Heart right ventricle (tissue), 16 donors: ENCODE measurements at places on chromosomes 2 and 18. TPM values are rescaled to one million over a fixed set of nuclear protein-coding genes. Genes with fewer than 3 reads are reported as not detected.

DNA sequence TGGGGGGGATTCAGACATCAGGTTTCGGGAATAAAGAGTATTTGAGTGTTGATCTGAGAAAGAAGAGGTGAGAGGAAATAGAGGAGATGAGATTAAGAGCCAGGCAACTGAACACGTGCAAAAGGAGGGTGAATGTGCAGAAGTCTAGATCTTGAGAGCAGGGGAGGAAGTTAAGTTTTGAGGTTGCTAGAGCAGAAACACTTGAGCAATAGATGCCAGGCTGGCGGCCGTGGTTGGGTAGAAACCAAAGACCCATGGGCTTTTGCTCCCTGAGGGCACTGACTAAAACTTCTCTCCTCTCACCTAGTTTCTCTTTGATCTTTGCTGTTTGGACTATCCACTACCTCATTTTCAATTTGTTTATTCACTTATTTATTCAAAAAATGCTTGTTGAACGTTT, 116.0 kb downstream of the CDC42EP3 start:
- DNase-seq, result no peak

LOXHD1 gene
- 0.19 TPM for polyA plus RNA-seq

GRCh38 chr2:156400706-156401678, 35.2 kb upstream of the GPD2 start:
- DNase-seq, result peak; percentile 79

DNA sequence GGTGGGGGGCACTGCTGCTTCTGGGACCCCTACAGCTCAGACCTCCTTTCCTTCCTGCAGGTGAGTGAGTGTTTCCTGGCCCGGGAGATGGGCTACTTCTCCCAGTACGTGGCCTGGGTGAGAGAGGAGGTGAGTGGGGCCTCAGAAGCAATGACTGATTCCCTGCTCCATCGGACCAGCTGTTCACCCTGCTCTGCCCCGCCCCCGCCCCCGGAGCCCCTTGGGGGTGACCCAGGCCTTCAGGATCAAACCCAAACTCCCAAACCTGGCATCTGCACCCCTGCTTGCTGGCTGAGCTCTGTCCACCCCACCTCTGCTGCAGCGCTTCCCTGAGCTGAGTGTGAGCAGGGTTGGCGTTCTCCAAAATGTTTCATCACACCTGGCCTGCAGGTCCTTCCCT, 9.8 kb upstream of the KCNIP3 start:
- DNase-seq, result no peak

LYPD6 gene
- polyA plus RNA-seq, result 0.15 TPM

- DNase-seq, result no peak
These were observed 179.5 kb downstream of the EIPR1 start for GRCh38 chr2:3198119-3198518.

GRCh38 chr2:160388464-160389263, 104.9 kb downstream of the RBMS1 start:
- peak; percentile 59 for DNase-seq

AFTPH gene
- polyA plus RNA-seq, result 7.9 TPM

REG1B gene
- 0.23 TPM for polyA plus RNA-seq

DNA sequence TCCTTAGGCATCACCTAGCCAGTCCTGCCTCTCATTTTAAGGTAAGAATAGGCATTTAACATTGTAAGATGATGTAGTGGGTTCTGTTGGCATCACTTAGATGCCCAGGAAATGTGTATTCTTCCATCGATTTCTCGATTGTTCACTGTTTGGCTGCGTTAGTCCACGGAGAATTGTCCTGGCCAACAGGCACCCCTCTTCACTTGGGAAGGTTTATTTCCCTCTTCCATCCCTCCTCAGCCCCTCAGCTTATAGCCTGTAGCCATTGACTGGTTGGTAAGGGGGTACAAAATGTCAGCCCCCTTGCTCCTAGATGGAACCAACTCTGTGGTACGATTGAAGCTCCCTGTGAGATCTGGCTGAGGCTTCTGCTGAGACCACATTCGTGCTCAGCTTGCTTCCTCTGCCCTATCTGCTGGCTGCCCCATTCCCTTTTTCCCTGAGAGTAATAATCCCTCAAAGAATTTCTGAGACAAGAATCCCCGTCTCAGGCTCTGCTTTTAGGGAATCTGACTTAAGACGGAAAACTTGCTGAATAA, 43.4 kb downstream of the PLEKHA3 start:
- no peak for DNase-seq

DNA sequence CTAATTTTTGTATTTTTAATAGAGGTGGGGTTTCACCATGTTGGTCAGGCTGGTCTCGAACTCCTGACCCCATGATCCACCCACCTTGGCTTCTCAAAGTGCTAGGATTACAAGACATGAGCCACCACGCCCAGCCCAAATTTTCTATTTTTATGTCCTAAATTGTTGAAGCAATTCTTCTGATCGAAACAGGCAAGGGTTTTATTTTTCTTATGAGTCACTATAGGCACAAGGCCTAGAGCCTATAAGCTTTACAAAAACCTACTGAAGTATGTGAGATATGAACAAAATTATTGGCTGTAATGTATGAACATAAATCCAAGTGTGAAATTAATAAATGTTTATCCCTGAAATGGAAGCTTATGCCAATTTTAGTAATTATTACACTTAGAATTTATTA, 464.2 kb upstream of the NRP2 start:
- DNase-seq, result no peak

GRCh38 chr2:72819501-72819900, 6.3 kb downstream of the EXOC6B start:
- no peak for DNase-seq

DNA sequence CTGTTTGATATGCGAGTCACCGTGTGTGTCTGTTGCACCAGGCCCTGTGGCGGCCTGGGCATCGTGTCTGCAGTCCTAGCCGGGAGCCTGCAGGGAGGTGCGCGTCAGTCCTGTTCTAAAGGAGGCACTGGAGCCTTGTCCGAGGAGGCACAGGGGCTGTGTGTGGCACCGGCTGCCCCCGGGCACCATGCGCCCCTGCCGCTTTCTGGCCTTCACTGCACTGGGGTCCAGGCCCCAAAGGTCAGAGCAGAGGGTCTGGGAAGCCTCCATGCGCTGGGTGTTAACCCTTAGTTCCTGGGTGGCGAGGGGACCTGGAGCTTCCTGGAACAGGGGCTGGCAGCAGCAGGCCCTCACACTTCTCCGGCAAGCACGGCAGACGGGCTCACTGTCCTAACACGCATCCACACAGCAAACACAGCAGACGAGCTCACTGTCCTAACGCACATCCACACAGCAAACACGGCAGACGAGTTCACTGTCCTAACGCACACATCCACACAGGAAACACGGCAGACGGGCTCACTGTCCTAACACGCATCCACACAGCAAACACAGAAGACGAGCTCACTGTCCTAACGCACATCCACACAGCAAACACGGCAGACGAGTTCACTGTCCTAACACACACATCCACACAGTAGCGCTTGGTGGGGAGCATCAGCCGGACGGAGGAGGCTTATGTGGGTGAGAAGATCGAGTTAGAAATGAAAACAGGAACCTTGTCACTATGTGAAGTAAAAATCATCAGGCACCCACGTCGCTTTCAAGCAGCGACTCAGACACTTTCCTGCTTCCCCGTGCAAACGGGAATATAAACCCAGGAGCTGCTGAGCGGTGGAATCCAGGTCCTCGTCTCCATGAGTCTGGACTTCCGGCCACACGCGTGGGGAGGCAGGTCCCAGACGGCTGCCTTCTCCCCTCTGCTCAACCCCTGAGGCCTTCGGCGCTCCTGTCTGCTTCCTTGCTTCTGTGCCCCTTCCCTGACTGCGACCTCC, 65.3 kb downstream of the TPO start:
- no peak for DNase-seq

DNA sequence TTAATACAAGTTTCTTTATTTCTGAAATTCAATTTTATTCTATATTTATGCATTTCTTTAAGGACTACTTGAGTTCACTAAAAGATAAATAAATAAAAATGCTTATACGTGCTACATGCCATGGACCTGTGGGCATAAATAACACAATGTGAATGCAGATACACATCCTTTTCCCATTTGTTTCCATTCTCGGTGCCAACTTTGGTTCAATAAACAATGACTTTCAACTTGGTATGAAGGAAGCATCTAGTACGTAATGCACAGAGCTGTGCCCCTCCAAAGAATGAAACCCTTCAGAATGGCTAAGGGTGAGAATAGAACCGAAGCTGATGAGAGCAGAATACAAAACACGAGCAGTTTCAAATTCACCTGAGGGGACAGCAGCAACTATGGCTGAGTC, 409.3 kb downstream of the MTX2 start:
- DNase-seq, result no peak

DNA sequence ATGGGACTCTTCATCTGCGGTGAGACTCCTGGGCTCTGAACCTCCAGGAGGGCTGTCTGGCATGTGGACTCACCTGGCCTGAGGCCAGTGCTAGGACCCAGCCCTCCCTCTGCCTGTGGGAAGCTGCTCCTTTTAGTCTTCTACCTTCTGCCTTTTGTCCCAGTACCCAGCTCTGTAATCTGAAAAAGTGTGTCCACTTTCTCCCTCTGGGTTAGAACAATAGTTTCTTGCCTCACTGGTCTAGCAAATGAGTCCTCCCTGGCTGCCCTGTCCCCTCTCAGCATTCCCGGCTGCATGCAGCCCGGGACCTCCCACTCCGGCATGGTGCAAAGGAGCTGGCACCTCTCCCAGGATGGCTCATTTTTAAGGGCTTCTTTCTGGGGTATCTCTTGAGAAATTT, 25.9 kb downstream of the GKN2 start:
- DNase-seq, result no peak

UGT1A5 gene
- polyA plus RNA-seq, result not detected

GRCh38 chr2:134479696-134480330, 225.9 kb downstream of the MGAT5 start:
- no peak for DNase-seq
